ENCODE measurements at places on chromosomes 7 and 10.

DNA sequence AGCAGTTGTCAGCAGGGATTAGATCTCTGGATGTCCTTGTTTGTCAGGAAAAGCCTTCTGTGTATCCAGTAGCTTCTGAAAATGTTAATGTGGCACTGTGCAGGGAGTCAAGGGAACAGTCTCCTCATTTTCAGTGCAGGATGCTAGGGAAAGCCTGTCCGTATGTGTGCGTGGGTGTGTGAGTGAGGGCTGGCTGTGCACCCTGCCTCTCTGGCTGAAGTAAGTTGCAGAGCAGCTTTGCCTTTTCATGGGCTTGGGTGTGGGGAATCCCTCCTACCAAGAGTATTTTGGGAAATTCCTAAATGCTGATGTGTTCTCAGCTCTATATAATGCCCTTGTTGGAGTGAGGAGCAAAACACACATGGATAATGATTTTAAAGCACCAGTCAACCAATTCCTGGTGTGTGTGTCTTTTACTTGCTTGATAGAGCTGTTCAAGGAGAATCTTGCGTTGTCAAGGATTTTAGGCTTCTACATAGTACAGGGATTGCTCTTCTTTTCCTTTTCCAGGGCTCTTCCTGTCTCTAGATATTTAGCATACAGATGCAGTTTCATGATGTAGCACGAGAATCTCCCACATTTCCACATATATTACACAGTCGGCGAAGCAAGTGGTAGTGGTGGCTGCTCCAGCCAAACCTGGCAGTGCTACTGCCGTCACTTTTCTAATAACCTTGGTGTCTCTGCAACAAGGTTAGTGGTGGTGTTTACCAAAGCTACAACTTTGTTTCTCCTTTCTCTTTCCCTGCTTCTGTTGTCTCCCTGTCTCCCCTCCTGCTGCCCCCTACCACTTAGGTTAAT, 92.8 kb downstream of the MCU start:
- peak; percentile 36 for DNase-seq

DNA sequence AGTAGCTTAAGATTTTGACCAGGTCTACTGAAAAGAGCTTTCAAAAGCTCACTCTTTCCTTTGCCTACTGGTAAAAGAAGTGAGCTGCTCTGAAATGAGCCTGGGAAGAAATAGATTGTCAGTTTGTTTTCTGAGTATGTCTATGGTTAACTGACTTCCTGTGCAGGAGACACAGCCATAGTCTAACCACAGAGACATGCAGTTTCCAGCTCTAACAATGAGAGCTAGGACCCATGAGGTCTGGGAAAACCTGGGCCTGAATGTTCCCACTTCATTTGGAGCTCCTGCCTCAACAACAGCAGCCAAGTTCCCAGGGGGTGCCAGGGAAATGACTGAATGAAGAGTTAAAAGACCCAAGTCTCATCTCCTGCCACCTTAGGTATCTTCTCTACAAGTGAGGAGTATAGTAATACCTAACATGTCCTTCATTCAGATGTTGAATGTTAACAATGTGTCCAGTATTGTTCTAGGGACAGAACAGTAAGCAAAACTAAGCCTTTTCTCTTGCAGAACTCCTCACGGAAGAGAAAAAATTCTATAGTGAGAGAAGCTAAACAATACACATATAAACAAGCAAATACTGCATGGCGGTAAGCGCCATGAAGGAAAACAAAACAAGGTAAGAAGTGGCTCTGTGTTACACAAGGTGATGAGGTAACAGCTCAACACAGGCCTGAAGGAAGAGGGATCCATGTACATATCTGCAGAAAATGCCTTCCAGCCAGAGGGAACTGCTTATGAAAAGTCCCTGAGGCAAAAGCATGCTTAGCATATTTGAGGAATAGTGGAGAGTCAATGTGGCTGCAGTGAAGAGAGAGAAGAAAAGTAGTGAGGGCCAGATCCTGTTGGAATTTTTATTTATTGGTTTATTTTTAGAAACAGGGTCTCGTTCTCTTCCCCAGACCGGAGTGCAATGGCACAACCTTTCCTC, 26.4 kb upstream of the ANKRD1 start:
- DNase-seq, result no peak

GRCh38 chr7:136958016-136958415, 89.6 kb downstream of the CHRM2 start:
- DNase-seq, result no peak

DNA sequence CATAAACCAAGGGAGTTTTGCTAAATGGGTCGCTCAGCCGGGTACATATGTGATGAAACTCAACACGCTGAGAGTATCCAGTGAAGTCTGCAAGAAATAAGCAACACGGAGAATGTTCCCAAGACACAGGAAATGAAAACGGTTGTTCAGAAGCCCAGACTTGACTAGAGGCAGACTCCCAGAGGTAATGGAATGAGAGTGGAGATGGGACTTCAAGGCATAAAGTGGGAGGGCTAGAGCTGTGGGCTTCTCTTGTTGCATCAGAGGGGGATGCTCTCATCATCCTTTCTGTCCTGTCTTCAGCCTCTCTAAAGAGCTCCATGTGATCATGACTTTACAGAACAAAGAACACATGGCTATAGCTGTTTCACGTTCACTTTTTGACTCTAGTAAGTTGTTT, 88.3 kb downstream of the BAMBI start:
- no peak for DNase-seq

GRCh38 chr10:3414667-3415023, 242.1 kb upstream of the PITRM1 start:
- DNase-seq, result no peak

DNA sequence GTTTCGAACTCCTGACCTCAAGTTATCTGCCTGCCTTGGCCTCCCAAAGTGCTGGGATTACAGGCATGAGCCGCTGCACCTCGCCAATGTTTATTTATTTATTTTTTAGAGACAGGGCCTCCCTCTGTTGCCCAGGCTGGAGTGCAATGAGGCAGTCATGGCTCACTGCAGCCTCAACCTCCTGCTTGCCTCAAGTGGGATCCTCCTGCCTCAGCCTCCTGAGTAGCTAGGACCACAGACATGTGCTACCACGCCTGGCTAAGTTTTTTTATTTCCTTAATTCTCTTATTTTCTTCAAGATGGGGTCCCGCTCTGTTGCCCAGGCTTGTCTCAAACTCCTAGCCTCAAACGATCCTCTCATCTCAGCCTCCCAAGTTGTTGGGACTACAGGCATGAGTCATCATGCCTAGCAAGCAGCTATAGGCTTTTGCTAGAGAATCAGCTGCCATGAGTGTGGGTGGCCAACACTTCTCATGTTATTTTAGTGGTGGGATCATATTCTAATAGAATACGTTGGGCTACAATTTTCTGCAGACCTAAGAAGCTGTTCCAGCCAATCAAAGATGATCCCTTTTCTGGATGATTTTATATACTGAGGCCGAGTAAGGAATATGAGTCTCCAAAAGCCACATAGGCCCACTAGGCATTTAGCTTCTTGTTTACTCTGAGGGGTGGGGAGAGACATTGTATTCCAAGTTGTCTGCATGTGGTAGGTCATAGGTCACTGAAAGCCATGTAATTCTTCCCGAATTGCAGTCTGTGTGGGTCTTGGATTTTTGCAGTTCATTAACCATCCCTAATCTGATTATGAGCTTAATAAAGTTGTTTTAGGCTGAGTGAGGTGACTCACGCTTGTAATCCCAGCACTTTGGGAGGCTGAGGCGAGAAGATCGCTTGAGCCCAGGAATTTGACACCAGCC, 7.6 kb upstream of the TMEM248 start:
- DNase-seq, result no peak

DNA sequence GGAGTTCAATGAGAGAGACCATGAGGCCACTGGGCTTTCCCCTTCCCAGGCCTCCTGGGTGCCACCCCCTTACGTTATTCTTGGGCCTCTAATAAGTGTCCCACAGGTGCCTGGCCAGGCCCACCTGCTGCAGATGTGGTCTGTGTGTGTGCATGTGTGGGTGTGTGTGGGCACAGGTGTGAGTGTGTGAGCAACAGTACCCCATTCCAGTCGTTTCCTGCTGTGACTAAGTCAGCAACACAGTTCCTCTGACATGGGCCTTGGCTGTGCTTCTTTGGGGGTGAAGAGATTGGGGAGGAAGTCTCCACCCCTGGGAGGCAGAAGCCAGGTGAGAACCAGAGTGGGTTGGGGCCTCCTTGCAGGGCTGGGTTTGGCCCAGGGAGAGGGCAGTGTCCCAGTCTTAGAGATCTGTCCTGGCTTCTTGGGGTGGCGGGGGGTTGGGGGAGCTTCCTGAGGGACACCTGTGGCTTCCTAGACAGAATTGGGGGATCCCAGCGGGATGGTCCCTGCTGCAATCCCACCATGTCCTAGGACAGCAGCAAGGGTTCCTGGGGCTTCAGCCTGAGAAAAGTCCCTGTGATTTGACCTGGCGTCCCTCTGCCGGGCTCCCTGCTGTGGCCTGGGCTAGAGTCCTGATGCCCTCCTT, 4.1 kb upstream of the PILRB start:
- DNase-seq, result no peak

GRCh38 chr7:90246171-90246570, 1.2 kb downstream of the CFAP69 start:
- no peak for DNase-seq

GRCh38 chr10:921471-922414, 9.8 kb downstream of the LARP4B start:
- no peak for DNase-seq

DNA sequence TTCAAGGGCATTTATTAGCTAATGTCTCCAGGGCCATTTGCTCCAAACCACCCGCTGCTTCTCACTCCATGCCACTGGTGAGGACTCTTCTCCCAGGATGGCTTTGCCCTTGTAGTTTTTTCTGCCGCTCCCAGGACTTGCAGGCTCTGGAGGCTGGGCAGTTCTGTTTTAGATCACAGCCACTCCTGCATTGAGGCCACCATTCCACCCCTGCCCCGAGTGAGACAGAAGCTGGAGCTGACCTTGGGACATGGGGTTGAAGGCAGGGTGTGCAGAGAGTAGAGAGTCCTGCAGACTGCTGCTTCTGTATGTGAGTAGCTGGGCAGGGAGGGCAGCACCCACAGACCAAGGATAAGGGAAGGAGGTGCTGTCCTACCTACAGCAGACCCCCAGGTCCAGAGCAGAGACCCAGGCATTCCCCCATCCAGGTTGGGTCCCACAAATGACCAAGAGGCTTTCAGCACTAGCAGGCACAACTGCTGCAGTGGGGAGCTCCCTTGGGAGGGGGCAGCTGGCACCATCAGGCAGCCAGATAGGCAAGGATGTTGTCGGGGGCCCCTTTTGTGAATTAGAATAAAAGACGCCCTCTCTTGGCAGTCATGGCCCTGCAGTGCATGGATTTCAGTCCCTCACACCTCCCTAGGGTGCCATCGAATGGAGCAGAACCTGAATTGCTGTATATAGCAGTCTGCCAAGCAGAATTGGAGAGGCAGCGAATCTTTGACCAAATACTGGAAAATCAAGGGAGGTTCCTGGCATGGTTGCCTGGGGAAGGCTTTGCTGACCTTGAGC, 22.7 kb upstream of the ADCYAP1R1 start:
- DNase-seq, result no peak

DNA sequence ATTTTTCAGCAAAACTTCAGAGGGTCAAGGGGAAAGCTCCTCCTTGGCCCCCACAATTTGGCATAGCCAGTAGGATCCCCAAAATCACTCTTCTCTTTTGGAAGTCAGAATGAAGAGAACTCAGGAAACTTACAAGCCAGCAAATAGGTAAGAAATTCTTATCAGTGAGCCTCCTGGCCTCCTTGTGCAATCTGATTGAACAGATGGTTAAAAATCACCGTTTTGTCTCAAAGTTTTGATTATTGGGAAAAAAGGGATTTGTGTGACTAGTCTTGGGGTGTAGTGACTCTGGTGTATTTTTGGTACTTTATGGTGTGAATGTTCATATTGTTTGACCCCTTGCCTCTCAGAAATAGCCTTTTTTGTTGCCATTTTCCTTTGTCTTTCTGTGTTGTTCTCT, 56.2 kb downstream of the HTR7 start:
- no peak for DNase-seq

GRCh38 chr10:67533376-67533775, 162.6 kb downstream of the CTNNA3 start:
- no peak for DNase-seq

DNA sequence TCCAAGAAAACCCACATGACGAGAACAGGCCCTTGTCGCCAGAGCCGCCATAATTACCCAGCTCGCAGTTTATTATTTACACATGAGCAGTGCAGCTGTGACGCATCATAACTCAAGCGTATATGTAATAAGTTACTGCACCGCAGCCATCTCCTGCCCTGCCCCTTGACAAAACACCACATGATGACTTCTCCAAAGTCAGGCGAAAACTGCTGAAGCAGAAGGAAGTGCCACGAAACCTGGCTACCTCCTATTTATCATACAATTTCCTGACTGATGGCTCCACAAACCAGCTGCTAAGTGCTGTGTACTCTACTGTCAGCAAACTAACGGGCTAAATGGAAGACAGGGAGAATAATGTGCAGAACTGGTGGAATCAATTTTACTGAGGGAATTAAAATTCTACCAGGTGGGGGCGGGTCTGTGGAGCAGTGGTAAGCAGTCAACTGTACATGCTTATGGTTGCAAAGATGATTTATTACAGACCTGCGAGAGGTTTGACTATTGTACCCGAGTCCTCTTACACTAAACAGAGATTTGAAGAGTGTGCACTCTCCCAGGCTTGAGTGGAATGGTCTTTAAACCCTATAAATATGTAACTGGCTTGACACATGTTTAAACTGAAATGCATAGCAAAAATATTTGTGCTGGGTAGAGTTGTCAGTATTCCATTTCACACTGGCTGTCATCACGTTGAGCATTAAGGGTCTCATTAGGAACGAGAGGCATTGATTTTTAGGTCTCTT, 156.0 kb downstream of the GLI3 start:
- DNase-seq, result no peak

DNA sequence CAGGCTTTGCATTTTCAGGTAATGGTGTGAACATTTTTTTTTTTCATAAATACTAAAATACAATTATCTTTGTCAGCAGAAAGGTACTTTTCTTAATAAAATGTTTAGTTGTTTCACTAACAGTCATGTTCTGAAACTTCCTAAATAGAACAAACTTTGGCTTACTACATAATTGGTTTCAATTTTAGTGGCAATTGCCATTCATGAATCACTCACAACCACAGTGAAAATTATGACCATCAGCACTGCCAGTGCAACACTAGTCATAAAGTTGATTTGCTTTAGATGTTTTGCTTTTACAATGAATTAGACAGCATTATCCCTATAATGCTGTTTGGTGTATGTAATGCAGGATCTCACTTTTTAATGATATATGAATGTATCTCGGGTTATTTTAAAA, 297.6 kb upstream of the PLXDC2 start:
- no peak for DNase-seq

GRCh38 chr7:102291056-102291915, 4.6 kb downstream of the SH2B2 start:
- DNase-seq, result no peak

GRCh38 chr7:35754741-35755140, 46.1 kb upstream of the SEPTIN7 start:
- no peak for DNase-seq

DNA sequence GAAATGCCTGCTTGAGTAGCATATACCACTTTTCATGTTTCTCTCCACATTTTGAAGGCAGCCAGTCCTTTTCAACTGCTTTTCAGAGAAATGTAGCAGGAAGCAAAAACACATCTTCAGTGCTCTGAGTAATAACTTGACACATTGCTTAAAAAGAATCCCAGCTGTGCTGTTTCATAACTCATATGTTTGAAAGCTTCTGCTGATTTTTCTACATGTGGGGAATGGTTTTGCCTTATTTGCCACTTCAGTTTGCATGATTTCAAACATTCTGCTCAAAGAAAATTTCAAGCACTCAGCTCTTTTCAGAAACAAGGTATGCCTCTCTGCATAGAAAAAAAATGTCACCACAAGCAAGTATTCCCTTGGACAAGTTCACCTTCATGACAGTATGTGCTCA, 732.8 kb downstream of the POM121L12 start:
- no peak for DNase-seq

GRCh38 chr7:100476903-100477870, 1.8 kb downstream of the TSC22D4 start:
- DNase-seq, result peak; percentile 64

- DNase-seq, result no peak
Observed at GRCh38 chr7:101108330-101108857, 18.5 kb upstream of the SERPINE1 start.
